ENCODE measurements at places on chromosomes 13 and 19.

GRCh38 chr13:111177081-111177711, 62.1 kb downstream of the ARHGEF7 start:
- DNase-seq = peak; percentile 64

DNA sequence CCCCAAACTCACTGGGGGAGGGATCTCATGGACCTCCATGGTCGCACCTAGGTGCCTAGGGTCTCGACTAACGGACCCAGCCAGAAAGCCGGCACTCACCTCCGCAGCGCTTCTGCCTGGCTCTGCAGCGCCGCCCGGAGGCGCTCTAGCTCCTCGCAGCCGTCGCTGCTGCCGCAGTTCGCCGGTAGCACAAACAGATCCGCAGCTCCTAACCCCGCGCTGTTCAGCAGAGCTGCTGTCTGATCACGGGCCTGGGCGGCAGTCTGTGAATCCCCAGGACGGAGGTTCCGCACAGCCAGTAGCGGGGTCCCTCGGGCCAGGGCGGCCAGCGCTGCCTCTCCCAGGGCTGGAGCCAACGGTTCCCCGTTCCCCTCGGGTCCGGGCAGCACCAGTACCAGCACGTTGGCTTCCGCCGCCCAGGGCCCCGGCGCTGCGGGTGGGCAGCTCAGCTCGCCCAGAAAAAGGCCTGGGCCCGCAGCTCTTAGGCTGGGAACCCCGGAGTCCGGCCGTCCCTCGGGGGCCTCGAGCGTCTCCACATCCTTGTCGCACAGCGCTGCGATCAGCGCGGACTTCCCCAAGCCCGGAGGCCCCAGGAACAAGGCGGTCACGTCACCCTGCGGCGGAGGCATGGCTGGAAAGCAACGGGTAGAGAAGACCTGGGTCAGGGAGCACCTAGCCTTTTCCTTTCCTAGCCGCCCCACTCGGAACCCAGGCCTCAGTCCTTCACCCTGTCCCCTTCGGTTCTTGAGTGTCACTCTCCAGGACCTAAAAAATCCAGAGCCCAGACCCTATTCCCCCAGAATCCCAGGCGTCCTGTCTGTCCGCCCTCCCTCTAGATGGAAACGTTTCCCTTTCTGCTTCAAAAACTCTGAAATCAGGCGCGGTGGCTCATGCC, 977 bp downstream of the IRGQ start:
- peak; percentile 61 for DNase-seq

DNA sequence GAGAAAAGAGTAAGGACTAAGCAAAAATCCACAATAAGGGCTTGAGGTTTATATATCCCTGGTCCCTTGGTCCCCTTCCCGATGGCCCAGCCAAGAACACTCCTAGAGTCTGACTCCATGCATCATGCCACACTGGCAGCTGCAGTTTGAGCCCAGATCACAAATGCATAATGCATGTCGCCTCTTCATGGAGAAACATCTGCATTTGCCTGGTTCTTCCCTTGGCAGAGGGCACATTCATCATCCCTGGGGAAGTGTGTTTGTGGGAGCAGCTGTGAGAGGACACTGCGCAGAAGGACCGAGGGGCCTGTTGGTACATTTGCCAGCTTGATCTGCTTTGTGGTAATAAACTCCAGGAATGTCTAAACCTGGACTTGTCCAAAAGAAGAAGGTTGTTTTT, 731.8 kb downstream of the FGF9 start:
- no peak for DNase-seq

GRCh38 chr19:21328406-21328805, 804 bp downstream of the ZNF708 start:
- no peak for DNase-seq

- DNase-seq = no peak
These were observed 861.2 kb downstream of the UQCRFS1 start for GRCh38 chr19:28351761-28352160.

GRCh38 chr19:23855676-23856075, 59.0 kb upstream of the ZNF726 start:
- DNase-seq = no peak

DNA sequence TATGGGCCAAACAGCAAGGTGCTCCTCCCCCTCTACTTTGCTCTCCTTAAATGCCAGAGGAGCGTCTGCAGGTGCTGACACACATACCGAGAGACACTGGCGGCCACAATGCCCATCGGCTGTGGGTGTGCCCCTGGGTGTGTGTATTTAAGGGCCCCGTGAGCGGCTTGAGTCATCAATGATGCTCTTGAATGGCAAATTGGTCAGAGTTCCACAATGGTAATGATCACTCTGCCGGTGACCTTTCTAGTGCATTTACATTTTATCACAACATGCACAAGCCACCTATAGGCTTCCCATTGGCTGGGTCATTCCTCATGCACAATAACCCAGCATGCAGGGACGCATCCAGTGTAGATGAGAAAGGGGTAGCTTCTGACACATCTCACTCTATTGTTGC, 124.8 kb downstream of the ZNF536 start:
- no peak for DNase-seq

GRCh38 chr13:45545686-45546409, 69.7 kb downstream of the ERICH6B start:
- no peak for DNase-seq

GRCh38 chr13:75357576-75358289, 124.2 kb downstream of the TBC1D4 start:
- DNase-seq = peak; percentile 17

DNA sequence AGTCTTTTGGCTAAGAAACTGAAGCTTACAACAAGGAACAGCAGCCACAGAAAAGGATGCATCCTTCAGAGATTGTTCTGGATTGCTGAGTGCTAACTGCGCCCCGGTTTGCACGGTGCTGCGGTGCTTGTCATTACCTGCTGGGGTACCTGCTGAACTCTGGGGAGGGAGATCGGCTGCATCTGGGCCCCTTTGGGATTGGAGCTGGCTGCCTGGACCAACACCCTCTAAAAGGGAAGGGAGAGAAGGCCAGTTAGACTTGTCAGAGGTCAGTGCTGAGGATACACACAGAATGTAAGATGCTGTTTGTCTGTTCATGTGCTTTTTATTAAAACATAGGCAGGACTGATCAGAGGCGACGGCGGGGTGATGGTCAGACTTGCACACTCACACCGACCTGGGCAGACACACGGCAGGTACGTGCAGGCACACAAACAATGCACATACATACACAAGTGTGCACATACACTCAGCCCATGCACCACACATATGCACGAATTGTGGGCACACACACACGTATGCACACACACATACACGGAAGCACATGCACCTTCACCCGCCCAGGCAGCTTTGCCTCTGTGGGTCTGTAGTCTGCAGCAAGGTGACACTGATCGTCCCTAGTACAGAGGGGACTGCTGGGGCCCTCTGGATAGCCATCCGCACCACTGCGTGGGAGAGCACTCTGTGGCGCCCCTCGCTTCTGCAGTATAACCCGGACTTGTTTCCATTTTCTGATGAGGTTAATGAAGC, 66.1 kb downstream of the RFX2 start:
- DNase-seq = no peak

DNA sequence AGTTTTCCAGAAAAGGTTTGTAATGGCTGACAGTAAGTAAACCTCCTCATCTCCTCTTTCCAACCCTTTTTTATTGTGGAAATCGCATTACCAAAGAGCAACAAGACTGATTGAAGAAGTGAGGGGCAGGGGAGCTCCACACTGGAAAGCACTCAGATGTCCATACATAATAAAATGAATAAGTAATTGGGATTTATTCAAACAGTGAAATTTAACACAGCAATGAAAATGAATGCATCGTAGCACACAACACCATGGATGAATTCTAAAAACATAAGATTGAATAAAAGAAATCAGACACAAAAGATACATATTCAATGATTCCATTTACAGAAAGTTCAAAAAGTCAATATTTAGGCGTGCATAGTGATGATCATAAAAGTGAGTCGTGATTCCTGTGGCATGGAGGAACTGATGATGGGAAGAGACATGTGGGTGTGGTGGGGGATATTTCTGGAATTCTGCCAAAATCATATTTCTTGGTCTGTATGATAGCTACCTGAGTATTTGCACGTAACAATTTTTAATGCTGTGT, 18.8 kb downstream of the FAM216B start:
- DNase-seq = no peak

DNA sequence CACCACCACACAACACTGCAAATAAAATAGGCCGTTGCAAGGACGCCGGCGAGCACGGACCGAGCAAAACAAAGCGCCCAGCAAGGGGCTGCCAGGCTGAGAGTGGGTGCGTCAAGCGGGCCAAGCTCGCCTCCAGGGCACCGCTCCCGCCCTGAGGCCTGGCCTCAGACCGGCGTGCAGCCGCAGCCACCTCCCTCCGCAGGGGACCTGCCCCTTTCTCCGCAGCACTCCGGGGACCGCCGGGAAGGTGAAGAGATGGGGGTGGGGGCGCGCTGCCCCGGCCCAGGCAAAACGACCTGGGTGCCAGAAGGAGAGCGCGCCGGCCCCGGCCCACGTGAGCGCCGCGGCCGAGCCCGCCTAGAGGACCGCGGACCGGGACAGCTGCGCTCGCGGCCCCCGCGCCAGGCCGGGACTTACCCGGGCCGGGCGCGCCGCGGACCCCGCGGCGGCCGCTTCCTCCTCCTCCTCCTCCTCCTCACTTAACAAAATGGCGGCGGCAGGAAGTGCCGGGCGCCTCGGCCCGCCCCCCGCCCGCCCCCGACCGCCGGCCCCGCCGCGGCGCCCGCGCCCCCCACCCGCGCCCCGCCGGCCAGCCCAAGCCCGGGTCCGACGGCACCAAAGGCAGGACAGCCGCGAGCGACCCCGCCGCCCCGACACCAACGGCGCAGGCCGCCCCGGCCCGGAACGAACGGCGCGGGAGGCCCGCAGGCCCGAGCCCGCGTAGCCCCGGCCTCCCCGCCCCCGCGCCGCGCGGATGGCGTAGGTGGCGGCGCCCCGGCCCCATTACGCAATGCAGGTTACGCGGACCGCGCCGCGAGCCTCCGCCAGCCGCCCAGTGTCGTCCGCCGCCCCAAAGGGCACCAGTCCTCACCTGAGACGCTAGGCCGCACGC, 674 bp downstream of the BRD4 start:
- DNase-seq = peak; percentile 48

DNA sequence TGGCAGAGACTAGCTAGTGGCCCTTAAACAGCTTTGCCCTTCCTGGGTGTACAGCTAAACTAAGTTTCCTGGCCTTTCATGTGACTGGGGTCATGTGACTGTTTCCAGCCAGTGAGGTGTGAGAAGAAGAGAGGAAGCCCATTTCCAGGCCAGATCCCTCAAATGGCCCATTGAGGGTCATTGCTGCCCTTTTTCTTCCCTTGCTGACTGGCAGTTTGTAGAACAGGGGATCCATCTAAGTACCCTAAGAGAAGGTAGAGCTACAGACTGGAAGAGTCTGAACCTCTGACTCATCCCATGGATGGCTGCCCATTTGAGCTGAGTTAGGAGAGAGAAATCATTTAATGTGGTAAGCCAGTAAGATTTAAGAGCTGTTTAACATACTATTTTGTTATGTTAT, 2.8 kb downstream of the SWSAP1 start:
- DNase-seq = no peak

GRCh38 chr13:97307882-97308624, 85.9 kb downstream of the MBNL2 start:
- DNase-seq = no peak

GRCh38 chr19:32676186-32676894, 692 bp downstream of the RGS9BP start:
- peak; percentile 5 for DNase-seq

- DNase-seq = no peak
These were observed 1.7 kb upstream of the PLEKHG2 start for GRCh38 chr19:39410831-39411080.

DNA sequence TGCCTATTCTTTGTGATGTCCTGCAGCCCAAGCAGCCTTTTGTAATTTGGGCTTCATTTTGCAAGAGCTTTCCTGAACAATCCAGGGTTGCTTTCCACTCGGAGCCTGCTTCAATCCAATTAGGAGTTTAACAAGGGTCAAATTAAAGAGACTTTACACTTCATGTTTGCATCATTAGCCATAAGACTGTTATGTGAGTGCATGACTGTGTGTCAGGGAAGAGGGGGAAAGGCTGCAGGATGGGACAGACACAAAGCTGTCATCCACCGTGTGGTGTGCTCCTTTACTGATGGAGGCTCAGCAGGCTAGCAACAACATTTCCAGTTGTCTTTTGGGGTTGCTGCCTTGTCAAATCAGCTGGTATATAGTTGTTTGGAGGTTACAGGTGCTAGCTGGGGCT, 23.7 kb upstream of the MAB21L1 start:
- DNase-seq = no peak

- DNase-seq = peak; percentile 31
These were observed 52.0 kb upstream of the NPAS1 start for GRCh38 chr19:46967578-46968032.

DNA sequence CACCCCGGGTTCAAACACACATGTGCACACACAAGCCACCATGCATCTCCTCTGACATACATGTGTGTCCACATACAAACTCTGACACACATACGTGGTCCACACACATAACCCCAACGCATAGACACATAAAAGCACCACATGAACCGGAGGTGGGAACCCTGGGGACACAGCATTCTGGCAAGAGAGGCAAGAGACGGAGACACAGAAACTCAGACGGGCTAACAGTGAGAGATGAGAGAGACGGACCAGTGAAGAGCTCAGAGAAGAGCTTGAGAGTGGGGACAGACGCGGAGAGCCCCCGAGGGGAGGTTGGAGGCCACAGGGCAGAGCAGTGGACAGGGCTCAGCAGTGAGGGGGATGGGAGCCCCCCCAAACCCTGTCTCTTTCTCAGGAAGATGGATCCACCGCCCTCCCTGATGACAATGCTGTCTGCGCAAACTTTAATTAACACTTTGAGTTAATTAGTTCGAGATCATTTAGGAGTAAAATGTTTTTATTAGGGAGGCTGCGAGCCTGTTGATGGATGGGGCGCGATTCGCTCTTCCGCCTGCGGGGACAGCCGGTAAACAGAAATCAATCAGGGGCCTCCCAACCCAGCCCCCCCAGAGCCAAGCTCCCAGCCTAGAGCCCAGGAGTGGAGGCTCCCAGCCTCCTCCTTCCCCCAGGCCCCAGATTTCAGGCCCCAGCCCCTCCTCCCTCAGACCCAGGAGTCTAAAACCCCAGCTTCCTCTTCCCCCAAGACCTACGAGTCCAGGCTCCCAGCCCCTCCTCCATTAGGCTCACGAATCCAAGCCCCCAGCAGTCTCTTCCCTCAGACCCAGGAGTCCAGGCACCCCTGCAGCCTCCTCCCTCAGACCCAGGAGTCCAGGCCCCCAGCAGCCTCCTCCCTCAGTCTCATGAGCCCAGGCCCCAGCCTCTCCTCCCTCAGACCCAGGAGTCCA, 9.5 kb upstream of the ERFL start:
- no peak for DNase-seq

- no peak for DNase-seq
These were observed 109.3 kb downstream of the RXFP2 start for GRCh38 chr13:31848621-31849020.

GRCh38 chr13:113919761-113920559, 53.9 kb downstream of the C13orf46 start:
- DNase-seq = no peak

GRCh38 chr19:57807541-57807940, 7.2 kb downstream of the ZNF552 start:
- DNase-seq = no peak

GRCh38 chr19:3712663-3713611, 4.8 kb downstream of the TJP3 start:
- no peak for DNase-seq

- DNase-seq = no peak
These were observed 5.3 kb upstream of the PSG7 start for GRCh38 chr19:42942187-42942789.

All from T-helper 9 cell (primary cell).